ENCODE measurements at places on chromosomes 2 and 18. TPM values are rescaled to one million over a fixed set of nuclear protein-coding genes. Genes with fewer than 3 reads are reported as not detected.

ALK gene
- not detected for polyA plus RNA-seq

FRZB gene
- polyA plus RNA-seq = 0.03 TPM

SERPINB7 gene
- not detected for polyA plus RNA-seq

NEU2 gene
- not detected for polyA plus RNA-seq

ASAP2 gene
- polyA plus RNA-seq = 31.1 TPM

MTX2 gene
- 23.6 TPM for polyA plus RNA-seq

UGT1A3 gene
- polyA plus RNA-seq = not detected

LAPTM4A gene
- 427 TPM for polyA plus RNA-seq

CAVIN2 gene
- polyA plus RNA-seq = 210 TPM

DES gene
- not detected for polyA plus RNA-seq

CFC1 gene
- not detected for polyA plus RNA-seq
